Esophagus mucosa (tissue), 1 donor: ENCODE measurements at places on chromosomes 6 and 20. TPM values are rescaled to one million over a fixed set of nuclear protein-coding genes. Genes with fewer than 3 reads are reported as not detected.

The ID4 gene
- 10.2 TPM for total RNA-seq

The NR2E1 gene
- total RNA-seq = 0.08 TPM

The NHLRC1 gene
- 0.96 TPM for total RNA-seq

The TSPO2 gene
- not detected for total RNA-seq

The RIMS4 gene
- 0.08 TPM for total RNA-seq

The CDC5L gene
- total RNA-seq = 9.9 TPM

The PLAGL2 gene
- 11.0 TPM for total RNA-seq

The FYN gene
- 5.2 TPM for total RNA-seq

The MDFI gene
- 47.1 TPM for total RNA-seq

The IPCEF1 gene
- 1.8 TPM for total RNA-seq

The THEMIS gene
- total RNA-seq = 0.16 TPM

The COL9A1 gene
- total RNA-seq = not detected

The C6orf47 gene
- total RNA-seq = 18.1 TPM

The LAMA2 gene
- 3.1 TPM for total RNA-seq

GRCh38 chr20:54350415-54350814 lies 125.0 kb upstream of the DOK5 start:
- ATAC-seq = no peak

GRCh38 chr20:5674176-5674660 lies 76.0 kb upstream of the SHLD1 start:
- peak; percentile 84 for ATAC-seq

DNA sequence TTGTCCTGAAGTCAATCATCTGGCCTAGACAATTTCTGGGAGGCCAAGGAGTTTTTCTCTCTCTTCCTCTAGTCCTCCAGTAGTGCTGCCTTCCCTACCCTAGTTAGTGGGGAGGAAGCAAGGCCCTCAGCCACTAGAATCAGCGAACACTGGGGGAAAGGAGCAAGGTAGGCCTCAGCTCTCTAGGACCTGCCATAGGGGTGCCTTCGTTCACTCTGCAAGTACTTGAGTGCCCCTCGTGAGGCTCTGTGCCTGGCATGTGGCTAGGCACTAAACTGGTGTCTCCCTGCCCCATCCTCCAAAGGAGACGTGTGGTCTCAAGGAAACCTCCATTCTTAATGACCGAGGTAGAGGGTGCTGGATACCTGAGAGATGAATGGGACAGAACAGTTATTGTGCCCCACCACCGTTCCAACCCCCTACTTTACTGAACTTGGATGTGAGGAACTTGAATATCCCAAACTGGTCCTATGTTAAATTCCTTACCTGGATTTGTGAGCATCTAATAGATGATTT lies 1.1 kb downstream of the DEF6 start:
- ATAC-seq = no peak

GRCh38 chr6:6966127-6966526 lies 141.6 kb upstream of the RREB1 start:
- no peak for ATAC-seq

DNA sequence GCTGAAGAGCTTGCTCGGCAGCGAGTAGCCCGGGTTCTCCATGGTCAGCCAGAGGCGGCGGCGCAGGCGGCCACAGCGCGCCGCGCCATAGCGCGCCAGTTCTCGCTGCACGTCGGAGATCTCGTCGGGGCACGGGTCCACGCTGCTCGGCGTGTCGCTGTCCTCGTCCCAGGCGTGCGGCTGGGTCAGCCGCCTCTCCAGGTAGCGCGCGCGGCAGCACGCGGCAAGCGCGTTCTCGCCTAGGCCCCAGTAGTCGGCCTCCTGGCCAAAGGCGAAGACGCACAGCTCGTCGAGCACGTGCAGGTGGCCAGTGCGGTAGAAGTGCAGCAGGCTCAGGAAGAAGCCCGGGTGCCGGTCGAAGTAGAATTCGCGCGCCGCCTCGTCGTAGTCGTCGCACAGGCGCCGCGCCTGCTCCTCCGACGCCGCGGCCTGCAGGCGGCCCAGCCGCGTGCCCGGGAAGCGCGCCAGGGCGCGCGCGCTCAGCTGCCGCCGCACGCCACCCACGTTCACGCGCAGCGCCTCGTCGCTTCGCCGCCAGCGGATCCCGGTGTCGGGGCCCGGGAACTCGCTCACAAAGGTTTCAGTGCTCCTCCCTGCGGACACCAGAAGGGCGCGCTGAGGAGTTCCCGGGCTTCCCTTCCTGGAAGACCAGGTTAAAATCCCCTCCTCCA lies 2.7 kb downstream of the KCNS1 start:
- peak; percentile 6 for ATAC-seq

- peak; percentile 29 for ATAC-seq
These were observed 41.5 kb upstream of the SRF start for GRCh38 chr6:43129434-43130194.

- peak; percentile 73 for ATAC-seq
These were observed 23.1 kb downstream of the ALDH5A1 start for GRCh38 chr6:24517659-24518543.

- peak; percentile 55 for ATAC-seq
These were observed 60.2 kb downstream of the LRRC1 start for GRCh38 chr6:53854843-53855567.

DNA sequence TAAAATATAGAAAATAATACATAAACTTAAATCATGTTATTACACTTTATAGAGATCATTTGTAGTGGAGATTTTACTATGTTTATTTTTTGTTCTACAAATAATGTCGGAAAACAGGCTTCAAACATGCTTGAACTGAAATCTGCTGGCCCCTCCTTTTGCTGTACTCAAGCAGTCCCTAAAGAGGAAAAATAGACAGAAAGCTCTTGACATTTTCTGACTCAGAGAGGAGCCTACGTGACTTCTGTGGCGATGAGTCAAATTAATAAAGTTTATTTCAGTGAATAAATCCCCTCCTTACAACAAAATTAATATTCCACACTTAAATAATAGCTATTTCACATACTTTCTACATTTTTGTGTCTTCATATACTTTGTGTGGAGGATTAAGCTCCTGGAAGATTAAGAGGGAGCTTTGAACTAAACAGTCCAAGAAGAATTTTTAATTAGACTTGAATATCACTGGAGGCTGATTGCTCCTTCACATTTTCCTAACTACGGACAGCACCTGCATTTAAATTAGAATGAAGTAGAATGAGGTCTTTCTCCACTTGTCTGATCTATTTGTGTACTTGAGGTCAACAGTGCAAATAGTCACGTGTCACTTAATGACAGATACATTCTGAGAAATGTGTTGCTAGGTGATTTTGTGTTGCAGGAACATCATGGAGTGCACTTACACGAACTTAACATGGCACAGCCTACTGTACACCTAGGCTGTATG lies 1.7 kb upstream of the TREM1 start:
- peak; percentile 56 for ATAC-seq

DNA sequence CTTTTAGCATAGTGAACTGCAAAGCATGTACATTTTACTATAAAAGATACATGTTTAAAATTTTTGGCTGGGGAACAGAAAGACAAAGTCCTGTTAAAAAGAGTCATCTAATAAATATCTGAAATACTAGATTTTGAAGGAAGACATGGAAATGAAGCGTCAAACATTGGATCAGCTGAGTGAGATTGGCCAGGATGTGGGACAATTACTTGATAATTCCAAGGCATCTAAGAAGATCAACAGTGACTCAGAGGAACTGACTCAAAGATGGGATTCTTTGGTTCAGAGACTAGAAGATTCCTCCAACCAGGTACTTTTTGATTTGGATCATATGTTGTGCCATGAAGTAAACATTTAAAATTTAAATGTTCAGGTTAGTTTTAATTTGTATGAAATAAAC lies 162.3 kb downstream of the UTRN start:
- no peak for ATAC-seq

DNA sequence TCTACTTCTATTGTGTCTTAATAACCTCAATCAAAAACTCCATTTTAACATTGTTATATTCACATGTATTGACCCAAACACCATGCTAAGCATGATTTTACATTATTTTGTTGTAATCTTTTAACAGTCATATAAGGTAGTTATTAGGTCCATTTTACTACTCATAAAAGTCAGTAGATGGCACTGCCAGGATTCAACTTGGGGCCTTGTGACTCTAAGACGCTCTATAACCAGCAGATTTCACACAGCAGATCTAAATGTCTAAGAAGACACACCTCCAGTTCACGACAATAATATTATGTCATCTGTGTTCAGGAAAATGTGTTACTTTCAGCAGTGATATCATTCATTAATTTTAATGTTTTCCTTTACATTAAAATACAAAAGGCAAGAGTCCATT lies 88.0 kb downstream of the FRK start:
- ATAC-seq = no peak

DNA sequence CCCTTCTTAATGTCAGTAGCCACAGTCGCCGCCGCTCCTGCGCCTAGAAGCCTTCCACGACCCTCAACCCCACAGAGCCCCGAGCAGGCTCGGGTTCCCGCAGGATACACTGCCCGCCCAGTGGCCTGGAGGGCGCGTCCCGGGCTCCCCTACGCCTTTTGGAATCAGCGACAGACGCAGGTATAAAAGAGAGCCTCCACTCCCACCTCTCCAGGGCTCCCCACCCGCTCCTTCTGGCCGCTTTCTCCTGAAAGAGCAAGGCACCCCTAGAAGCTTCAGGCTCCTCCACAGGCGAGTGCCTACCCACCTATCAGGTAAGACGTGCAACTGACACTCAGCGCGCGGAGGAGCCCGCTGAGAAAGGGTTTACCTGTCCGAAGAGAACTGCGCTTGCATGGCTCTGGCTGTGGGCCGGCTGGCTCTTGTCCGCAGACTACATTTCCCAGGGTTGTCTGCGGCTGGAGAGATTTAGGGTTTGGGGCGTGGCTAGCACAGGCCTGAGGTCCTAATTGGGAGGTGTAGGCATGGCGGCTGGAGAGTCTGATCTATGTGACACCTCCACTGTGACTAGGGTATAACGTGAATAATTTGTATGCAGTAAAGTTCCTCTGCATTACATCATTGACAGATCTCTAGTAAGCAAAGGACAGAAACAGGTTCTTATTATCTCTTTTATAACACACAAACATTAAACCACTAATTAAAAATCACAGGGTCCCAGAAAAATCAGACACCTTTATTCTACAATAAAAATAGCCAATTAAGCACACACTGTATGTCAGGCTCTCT lies 13.5 kb upstream of the ZNF391 start:
- ATAC-seq = peak; percentile 99

GRCh38 chr6:117078624-117079023 lies 186.7 kb upstream of the VGLL2 start:
- ATAC-seq = no peak

DNA sequence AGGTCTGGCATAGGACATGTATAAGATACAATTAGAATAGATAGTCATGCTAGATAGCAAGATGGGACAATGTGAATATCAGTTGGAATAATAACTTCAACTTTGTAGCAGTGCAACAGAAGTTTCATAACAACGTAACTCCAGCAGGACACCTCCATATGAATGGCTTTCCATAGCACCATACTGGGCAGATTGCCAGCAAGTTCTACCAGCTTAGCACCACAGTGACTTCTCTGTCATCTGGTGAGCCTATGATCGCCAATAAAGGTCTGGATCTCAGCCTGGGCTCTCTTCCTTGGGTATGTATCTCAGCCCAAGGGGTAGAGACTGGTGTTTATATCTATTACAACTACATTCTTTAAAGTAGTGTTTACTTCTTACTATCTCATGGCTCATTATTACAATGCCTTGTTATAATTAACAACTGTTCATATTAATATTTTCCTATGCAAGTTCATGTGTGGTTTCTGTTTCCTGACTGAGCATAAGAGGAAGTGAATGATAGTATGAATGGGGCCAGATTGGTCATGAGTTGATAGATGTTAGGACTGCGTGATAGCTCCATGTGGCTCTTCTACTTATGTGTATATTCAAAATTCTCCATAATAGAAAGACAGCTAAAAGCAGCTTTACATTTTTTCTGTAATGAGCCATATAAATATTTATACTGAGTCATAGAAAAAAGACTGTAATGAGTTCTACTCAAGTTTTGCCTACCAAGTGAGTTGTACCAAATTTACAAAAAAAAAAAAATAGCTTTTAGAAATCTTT lies 22.9 kb downstream of the HTR1B start:
- ATAC-seq = no peak

DNA sequence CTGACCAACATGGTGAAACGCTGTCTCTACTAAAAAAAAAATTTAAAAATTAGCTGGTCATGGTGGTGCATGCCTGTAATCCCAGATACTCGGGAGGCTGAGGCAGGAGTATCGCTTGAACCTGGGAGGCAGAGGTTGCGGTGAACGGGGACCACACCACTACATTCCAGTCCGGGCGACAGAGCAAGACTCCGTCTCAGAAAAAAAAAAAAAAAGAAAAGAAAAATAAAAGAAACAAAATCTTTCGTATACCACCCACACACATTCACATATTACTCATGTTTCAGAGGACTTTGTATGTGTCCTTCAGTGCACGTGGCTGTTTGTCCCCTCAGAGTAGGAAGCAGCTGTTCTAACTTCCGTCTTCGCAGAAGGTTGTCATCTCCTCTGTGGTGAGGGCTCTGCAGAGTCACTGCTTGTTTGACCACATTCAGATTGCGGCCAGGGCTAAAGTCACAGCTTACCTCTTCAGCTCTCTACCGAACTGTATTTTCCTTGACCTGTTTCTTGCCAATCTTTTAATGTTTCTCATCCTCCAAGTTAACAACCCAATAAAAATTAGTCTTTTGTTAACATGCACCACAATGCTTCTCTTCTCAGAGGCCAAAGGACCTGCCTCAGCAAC lies 36.6 kb upstream of the HIVEP1 start:
- ATAC-seq = peak; percentile 57

DNA sequence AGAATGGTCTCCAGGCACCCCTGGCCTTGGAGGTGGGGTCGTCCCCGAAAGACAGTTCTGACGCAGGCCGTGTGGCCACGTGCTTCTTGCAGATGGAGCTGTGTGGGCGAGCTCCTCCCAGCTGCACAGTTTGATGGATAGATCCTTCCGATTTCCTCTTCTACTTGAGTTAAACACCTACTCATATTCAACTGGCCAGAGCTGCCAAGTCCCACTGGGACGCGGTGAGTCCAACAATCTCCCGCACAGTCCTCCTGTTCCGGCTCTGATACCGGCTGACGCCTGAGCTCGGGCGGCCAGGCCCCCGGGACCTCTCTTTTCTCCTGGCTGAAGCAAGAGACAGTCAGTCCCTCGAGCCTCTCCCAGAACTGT lies 57.9 kb upstream of the DACT2 start:
- peak; percentile 22 for ATAC-seq
